ENCODE measurements at places on chromosomes 3 and 15. TPM values are rescaled to one million over a fixed set of nuclear protein-coding genes. Genes with fewer than 3 reads are reported as not detected.

DNA sequence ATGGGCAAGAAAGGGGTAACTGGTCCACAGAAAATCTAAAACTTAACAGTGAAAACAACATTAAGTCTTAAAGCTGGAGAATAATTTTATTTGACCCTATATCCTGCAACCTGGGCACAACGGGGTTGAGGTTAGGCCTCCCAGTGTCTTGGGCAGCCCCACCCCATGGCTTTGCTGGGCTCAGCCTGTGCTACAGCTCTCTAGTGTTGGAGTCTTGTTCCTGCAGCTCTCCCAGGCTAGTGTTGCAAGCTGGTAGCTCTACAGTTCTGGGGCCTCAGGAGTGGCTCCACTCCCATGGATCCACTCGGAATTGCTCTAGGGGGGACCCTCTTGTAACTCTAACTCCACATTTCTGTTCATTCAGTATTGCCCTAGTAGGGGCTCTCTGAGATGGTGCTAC lies 24.9 kb upstream of the GNB4 start:
- no peak overlapping the region for H3K27ac ChIP-seq
- no peaks in the 10 kb centered on the region for H3K4me1 ChIP-seq
- no peaks in the 10 kb centered on the region for H3K27me3 ChIP-seq
- no peak for DNase-seq

- DNase-seq: no peak
- no peaks in the 10 kb centered on the region for H3K27me3 ChIP-seq
- H3K27ac ChIP-seq: no peak overlapping the region
- no peaks in the 10 kb centered on the region for H3K36me3 ChIP-seq
- no peak overlapping the region for H3K4me3 ChIP-seq
- peaks cover 5% of the 10 kb centered on the region for H3K4me1 ChIP-seq
Observed at GRCh38 chr3:132286035-132286434, 31.2 kb upstream of the ACP3 start.

- H3K4me1 ChIP-seq: no peaks in the 10 kb centered on the region
- no peak overlapping the region for H3K27ac ChIP-seq
- H3K36me3 ChIP-seq: no peaks in the 10 kb centered on the region
- H3K27me3 ChIP-seq: peaks cover 65% of the 10 kb centered on the region
- no peak for DNase-seq
Observed at GRCh38 chr3:117052395-117052794, 342.8 kb downstream of the TUSC7 start.

DNA sequence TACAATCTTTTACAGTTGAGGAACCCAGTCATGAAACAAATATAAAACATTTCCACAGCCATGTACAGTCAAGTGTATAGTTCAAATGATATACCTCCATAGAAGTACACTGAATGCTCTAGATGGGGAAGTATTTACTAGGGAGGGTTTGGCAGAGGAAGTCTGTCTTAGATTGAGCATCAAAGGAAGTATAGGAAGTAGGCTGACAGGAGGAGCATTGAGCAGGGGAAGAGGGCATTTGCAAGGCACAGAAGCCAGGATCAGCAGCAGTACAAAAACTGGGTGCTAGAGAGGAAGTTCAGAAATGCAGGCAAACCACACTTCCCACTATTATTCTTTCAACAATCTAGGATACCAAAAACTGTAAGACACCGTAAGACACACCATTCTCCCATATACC lies 122.6 kb downstream of the ANO10 start:
- H3K27me3 ChIP-seq: no peaks in the 10 kb centered on the region
- peaks cover 18% of the 10 kb centered on the region for H3K4me1 ChIP-seq
- H3K4me3 ChIP-seq: no peak overlapping the region
- H3K36me3 ChIP-seq: no peaks in the 10 kb centered on the region
- H3K27ac ChIP-seq: no peak overlapping the region

The AADACL2 gene
- not detected for total RNA-seq
